ENCODE measurements at places on chromosomes 4 and X. TPM values are rescaled to one million over a fixed set of nuclear protein-coding genes. Genes with fewer than 3 reads are reported as not detected.

The H2BW2 gene
- not detected for total RNA-seq

The CFAP99 gene
- total RNA-seq, result 1.3 TPM

The NOX1 gene
- not detected for total RNA-seq

The CSN1S1 gene
- not detected for total RNA-seq

The CLDN2 gene
- total RNA-seq, result not detected

The FAM9B gene
- total RNA-seq, result 0.07 TPM

The GPRIN3 gene
- not detected for total RNA-seq

The SPANXN3 gene
- not detected for total RNA-seq

The CLCN5 gene
- total RNA-seq, result 5.9 TPM

The IL2 gene
- not detected for total RNA-seq

The SOWAHD gene
- 2.3 TPM for total RNA-seq

The CFI gene
- not detected for total RNA-seq

The RP2 gene
- 12.4 TPM for total RNA-seq

The TADA2B gene
- total RNA-seq, result 16.5 TPM

The DKK2 gene
- total RNA-seq, result not detected

The DMP1 gene
- total RNA-seq, result not detected

The ETDA gene
- total RNA-seq, result not detected

The SATL1 gene
- not detected for total RNA-seq

The CENPI gene
- total RNA-seq, result 34.7 TPM

The BMP3 gene
- total RNA-seq, result 1.8 TPM

The LPAR4 gene
- not detected for total RNA-seq

The TRO gene
- not detected for total RNA-seq

The ABCG2 gene
- not detected for total RNA-seq

The CXCL11 gene
- not detected for total RNA-seq

The USP17L22 gene
- total RNA-seq, result not detected

The MAB21L2 gene
- not detected for total RNA-seq

The CRLF2 gene
- not detected for total RNA-seq

The PDZD4 gene
- total RNA-seq, result 0.63 TPM

The CTAG1B gene
- not detected for total RNA-seq

The CSAG1 gene
- total RNA-seq, result not detected

The TSC22D3 gene
- 17.8 TPM for total RNA-seq

The EIF1AX gene
- total RNA-seq, result 51.1 TPM

The GABRE gene
- not detected for total RNA-seq

The CEP44 gene
- total RNA-seq, result 8.4 TPM

The SSX4 gene
- total RNA-seq, result not detected

Data from PC-3 (cell line).